ENCODE measurements at places on chromosomes 7 and 10.
A peak's percentile ranks its signal among the peaks of the same experiment; 100 is the strongest.

GRCh38 chr7:44215531-44215930, 14.8 kb downstream of the YKT6 start:
- DNase-seq, result no peak

DNA sequence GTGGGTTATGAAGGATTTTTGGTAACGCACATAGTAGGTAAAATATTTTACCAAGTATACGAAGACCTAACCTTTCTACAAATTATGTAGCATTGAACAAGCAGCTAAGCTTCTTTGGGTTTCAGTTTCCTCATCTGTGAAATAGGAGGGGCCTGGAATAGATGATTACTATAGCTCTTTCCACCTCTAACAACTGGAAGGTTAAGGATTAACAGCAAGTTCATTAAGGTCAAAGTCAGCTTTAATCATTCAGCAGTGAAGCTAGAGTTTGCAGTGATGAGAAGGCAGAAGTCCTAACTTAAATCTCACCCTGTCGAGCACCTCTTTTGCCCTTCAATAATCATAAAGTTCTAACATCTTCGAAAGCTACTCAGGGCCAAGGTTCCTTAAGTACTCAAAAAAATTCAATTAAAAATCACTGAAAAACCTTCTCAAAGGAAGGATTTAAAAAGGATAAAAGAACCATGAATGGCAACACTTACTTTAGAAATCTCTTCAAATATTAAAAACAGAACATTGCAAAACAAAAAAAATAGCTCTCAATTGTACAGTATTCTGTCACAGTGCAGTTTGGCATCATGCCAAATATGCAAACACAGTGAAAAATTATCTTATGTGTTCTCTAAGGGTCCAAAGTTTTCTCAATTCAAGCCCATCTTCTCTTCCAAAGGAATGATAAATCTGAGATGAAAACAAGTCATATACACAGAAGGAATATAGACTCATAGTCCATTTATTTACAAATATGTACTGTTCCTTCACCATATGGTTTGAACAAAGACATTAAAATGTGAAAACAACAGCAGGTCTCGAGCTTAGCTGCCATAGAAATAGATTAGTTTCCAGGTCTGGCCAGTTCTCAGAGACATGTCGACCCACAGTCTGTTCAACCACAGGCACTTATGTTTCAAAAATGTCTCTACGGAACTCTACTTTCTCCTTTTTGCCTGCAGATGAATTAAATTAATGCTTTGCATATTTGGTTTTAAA, 152.0 kb upstream of the SLC13A1 start:
- DNase-seq, result no peak

DNA sequence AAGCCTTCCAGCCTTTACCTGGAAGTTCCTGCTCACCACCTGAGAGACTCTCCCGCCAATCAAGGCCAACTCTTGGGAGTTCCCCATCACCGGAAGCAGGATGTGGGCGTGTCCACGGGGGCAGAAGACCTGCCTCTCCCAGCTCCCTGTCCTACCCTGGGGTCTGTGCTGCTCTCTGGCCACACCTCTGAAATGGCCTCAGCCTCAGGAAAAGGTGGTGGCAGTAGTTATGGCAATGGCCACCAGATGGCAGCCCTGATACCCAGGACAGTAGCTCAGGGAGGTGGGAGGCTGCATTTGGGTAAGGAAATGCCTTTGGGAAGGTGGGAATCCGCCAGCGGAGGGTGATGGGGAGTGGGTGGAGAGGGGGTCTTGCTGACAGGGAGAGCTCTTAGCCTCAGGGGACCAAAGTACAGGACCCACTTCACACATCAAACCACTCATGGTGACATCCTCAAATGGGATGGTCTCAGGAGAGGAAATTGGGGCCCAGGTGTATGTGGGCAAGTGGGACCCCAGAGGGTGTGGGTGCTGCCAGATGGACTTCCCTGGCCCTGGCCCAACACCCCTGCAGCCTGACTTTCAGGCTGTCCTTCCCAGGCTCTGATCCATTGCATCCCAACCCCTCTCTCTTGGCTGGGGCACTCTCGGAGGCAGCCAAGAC, 33.9 kb downstream of the KAZALD1 start:
- peak; percentile 36 for DNase-seq

GRCh38 chr7:1422512-1423263, 36.6 kb downstream of the MICALL2 start:
- DNase-seq, result no peak

GRCh38 chr7:130667593-130668257, 823 bp downstream of the COPG2 start:
- DNase-seq, result no peak

DNA sequence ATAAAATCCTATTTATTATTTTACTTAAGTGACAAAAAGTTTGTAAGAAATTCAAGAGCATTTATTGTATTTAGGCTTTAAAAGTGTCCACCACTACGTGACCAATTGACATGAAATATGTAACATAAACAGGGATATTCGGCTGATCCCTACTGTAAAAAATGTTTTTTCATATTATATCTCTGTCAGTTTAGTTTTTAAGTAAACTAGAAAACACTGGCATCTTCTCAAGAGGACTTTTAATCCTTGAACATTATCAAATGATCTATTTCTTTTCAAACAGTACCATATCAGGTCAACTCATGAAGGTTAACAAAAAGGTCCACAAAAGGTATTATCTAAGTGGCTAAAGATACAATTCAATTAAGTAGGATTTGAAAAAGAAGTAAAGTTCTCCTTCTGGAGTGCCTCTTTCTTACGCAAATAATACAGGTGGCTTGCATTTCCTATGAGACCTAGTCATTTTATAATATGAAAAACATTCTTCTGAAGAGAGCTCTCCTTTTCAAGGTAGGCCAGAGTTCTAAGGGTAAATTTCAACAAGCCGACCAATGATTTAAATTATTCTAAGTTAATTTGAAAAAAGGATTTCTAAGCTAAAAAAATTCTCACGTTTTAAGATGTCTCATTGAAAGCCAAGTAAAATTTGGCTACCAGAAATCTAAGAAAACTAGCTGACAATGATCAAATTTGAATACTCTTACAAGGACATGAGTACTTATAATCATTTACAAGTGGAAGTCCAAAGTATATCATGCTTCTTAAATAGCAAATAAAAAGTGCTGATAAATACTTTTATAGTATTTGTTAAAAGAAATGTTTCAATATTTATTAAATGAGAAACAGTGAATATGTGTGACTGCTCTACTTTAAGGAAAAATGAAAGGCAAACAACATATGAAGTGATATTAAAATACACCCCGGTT, 133.5 kb downstream of the NRBF2 start:
- no peak for DNase-seq

GRCh38 chr10:3427950-3428354, 255.4 kb upstream of the PITRM1 start:
- no peak for DNase-seq

DNA sequence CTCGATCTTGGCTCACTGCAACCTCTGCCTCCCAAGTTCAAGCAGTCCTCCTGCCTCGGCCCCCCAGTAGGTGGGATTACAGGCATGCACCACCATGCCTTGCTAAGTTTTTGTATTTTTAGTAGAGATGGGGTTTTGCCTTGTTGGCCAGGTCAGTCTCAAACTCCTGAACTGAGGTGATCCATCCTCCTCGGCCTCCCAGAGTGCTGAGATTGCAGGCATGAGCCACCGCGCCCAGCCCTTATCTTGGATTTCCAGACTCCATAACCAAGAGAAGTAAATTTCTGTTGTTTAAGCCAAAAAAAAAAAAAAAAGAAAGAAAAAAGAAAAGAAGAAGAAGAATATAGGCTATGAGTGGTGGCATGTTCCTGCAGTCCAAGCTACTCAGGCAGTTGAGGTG, 53.3 kb upstream of the RABGEF1 start:
- DNase-seq, result no peak

DNA sequence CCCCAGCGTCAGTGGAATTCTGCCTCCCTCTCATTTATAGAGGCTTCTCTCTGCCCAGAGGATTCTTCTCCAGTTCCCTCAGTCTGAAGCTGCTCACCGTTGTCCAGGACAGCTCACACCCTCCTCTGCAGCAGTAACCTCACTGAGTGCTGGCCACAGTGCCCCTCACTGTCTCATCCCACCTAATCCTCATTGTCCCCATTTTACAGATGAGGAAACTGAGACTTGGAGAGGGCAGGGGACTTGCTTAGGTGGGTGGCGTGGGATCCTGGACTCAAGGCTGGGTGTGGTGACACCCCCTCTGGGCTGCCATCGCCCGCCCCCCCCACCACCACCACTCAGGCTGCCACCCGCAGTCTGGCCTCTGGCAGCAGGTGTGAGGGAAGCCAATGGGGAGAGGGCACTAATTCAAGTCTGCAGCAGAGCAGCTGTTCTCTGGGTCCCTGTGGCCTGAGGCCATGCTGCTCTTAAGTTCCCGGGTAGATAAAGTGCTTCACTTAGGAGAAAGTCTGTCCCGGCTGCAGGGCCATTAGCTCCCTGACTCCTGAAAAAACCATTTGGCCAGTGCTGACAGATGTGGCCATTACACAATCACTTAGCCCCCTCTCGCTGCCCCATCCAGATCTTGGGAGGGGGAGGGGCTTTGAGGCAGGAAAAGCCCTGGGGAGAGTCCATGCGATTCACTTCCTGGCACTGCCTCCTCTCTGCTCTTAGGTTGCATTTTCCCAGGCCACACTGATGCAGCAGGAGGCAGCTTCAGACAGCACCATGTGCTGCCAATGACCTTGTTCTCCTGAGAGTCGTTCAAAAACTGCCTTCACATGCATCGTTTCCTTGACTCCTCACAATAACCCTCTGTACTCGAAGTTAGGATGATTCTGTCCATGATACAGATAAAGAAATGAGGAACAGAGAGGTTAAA, 36.3 kb downstream of the DRGX start:
- no peak for DNase-seq

DNA sequence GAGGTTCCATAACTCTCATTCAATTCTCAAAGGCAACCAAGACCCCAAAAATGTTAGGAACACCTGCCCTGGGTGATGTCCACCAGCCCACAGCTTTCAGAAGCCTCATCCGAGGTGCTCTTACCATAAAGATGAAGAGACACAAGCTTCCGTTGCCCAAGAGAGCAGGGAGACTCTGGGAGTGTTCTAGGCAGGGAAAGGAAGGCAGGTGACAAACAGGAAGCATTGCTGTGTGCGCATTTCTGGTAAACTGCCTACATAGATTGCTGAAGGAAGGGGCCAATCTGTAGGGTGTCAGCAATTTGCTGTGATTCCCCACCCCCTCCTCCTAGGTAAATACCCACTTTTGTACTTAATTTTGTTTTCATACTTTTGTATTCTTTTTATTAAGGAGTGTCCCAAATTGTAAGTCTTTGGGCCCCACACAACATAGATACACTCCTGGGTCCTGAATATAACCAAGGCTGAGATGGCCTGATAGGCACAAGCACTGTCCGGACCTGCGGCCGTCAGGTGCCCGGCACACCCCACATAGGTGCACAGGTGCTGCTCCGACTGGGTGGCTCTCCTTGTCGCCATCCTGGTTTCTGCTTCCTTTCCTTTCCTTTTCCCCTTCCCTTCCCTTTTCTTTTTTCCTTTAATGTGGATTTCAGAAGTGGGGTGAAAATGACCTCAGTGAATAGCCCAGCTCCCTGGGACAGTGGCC, 51.4 kb upstream of the SMNDC1 start:
- DNase-seq, result no peak

DNA sequence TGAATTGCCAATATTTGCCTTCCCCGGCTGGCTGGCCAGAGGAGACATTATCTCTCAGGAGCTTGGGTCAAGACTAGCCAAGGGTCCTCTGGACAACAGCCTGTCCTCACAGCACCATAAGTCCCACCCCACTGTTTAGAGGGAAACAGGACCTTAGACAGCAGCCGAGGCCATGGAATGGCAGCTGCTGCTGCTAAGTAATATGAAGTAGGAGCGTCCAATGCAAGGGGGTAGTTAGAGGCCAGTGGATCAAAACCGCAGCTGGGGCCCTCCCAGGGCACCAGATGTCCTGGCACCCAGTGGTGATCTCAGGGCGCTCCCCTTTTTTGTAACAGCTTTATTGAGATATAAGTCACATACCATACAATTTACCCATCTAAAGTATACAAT, 12.9 kb upstream of the KCP start:
- no peak for DNase-seq

- no peak for DNase-seq
Observed at GRCh38 chr7:14483663-14484062, 418.9 kb downstream of the DGKB start.

DNA sequence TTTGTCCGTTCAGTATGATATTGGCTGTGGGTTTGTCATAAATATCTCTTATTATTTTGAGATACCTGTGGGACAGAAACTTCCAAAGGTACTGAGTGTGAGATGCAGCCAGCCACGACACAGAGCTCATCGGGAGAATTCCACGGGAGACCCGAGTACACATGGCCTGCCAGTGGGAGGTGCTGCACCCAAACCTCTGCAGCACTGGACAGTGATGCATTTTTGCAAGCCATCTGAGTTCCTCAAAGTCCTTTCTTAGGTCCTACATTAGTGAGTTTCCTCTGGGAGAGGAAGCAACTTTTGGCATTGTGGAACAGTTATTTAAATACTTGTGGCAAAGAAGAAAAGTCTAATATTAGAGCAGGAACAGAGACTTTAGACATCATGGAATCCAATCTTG, 77.5 kb downstream of the ARID5B start:
- DNase-seq, result no peak

- DNase-seq, result no peak
Observed at GRCh38 chr7:128309124-128309523, 34.6 kb downstream of the RBM28 start.

DNA sequence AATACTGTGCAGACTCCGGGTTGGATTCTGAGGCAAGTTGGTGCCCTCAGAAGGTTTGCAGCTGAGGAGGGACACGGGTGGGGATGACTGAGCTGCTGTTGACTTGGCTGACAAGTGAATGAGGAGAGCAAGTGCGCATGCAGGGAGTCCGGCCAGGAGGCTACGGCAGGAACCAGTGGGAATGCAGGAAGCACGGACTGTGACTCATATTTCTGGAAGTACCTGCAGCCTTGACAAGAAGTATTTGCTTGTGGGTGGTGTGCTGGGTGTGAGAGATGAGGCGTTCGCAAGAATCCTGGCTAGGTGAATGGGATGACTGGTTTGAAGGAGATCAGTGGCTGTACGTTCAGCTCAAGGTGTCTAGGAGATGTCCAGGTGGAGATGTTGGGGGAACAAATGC, 30.8 kb upstream of the FXYD4 start:
- DNase-seq, result no peak

DNA sequence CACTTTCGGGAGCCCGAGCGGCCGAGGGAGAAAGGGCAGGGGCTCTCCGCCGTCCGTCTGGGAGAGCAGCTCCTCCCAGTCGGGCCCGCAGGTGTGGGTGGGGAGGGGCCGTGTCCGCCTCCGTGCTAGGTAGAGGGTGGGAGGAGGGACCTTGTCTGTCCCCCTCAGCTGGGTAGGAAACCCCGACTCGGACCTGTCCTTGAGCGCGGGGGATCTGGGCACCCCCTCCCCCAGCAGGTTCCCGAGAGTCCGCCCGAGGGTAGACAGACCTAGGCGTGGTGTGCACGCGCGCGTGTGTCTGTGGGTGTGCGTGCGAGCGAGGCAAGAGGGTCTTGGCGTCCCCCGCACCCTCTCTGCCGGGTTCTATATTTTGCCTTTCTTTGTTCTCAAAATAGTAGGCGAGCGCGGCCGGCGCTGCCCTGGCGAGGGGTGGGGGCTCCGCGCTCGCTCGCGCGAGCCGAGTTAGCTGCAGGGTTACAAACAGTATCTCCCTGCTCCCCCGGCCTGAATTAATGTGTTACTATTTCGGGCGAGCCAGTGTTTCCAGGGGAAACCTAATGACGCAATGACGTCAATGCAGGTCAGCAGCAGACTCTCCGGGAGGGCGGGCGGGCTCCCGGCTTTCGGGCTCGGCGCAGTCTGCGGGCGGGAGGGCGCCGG, 73.9 kb upstream of the LEP start:
- no peak for DNase-seq

GRCh38 chr7:16420649-16421332, 547 bp downstream of the CRPPA start:
- peak; percentile 65 for DNase-seq
